NK-92 treated with Interleukin-12 subunit alpha and Interleukin-12 subunit beta, amount 100 ng/mL, for 24 hours (cell line): ENCODE measurements at places on chromosomes 2 and 18.

GRCh38 chr2:67846370-67847070 is 216.3 kb downstream of the C1D start:
- DNase-seq = no peak

DNA sequence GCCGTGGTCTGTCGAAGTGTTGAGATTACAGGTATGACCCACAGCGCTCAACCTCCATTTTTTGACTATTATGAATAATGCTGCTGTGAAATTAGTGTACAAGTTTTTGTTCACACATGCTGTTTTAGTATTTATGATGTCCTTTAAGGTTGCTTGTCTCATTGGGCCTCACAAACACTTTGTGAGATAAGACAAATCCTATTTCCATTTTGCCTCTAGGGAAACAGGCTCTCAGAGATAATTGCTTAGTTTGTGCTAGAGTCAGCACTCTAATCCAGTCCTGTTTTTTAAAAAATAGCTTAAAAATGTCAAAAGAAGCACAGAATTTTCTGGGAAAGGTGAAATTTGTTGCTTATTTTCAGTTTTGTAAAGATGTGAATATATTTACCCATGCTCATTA is 43.3 kb upstream of the CUL3 start:
- DNase-seq = no peak

GRCh38 chr2:215845839-215846586 is 167.3 kb downstream of the MREG start:
- no peak for DNase-seq

DNA sequence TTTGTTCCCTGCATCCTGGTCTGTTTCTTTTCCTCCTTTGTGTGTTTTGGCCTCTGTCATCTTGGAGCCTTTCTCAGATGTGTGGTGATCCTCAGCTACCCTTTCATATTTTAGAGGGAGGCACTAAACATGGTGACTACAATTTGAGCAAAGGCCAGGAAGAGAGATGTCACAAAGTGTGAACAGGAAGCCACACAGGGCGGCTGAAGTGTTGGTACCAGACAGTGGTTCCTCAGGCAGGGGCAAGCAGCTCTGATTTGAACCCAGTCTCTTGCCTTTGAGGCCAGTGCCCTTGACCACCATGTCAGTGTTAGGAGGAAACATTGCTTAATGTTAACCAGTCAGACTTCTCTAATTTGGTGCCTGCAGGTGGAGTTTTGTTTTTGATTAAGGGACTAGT is 9.2 kb downstream of the LRRFIP1 start:
- DNase-seq = no peak

GRCh38 chr2:84846041-84846663 is 34.7 kb downstream of the TRABD2A start:
- no peak for DNase-seq
